Activated CD8-positive, alpha-beta memory T cell treated with anti-CD3 and anti-CD28 coated beads, Interleukin-2, amount 10 ng/mL, durations not matched to agents 7 days and 5 days (primary cell): ENCODE measurements at places on chromosomes 11 and 22.

- DNase-seq: no peak
Measured at GRCh38 chr11:9057007-9057406, 34.4 kb downstream of the SCUBE2 start.

- no peak for DNase-seq
Measured at GRCh38 chr11:73203790-73204189, 14.3 kb upstream of the P2RY2 start.

- no peak for DNase-seq
Measured at GRCh38 chr11:27717801-27718229, 17.6 kb upstream of the BDNF start.

DNA sequence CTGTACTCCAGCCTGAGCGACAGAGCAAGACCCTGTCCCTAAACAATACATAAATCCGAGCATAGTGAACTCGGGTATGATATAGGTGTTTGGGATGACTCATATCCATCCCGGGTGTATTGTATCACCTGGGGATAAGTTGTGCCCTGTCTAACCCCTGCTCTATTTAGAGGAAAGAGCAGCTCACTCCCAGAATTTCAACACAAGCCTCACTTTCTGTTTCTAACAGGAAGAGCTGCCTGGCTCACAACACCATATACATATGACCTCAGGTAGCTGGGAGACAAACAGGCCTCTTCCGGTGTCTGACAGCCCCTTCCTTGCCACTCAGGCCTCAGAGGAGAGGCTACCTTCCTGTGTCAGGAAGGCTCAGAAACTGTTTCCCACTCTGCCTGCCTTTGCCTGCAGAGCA is 9.9 kb upstream of the MICALL1 start:
- DNase-seq: peak; percentile 80

- no peak for DNase-seq
Measured at GRCh38 chr22:44383064-44383575, 70.4 kb upstream of the SHISAL1 start.

- peak; percentile 51 for DNase-seq
Measured at GRCh38 chr11:35126000-35126878, 12.7 kb upstream of the CD44 start.

- DNase-seq: no peak
Measured at GRCh38 chr11:113778111-113778910, 1.3 kb upstream of the CLDN25 start.

- DNase-seq: peak; percentile 26
Measured at GRCh38 chr11:133896028-133896427, 50.7 kb upstream of the SPATA19 start.

- no peak for DNase-seq
Measured at GRCh38 chr11:92449222-92449621, 224.6 kb downstream of the FAT3 start.

GRCh38 chr22:36546932-36547331 is 18.0 kb upstream of the EIF3D start:
- no peak for DNase-seq

DNA sequence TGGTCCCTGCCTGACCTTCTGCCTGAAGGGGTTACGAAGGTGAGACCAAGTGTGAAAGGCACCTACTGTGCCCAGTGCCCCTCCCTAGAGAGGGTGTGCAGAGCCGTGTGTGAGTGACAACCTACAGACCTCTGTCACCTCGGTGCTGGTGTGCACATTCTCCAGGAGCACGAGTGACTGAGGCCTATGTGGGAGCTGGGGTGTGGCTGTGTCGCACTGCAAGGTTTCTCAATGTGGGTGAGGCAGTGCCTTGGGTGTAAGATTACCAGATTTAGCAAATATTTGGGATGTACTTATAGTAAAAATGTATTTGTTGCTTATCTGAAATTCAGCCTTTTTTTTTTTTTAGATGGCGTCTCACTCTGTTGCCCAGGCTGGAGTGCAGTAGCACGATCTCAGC is 5.6 kb downstream of the STARD10 start:
- no peak for DNase-seq

DNA sequence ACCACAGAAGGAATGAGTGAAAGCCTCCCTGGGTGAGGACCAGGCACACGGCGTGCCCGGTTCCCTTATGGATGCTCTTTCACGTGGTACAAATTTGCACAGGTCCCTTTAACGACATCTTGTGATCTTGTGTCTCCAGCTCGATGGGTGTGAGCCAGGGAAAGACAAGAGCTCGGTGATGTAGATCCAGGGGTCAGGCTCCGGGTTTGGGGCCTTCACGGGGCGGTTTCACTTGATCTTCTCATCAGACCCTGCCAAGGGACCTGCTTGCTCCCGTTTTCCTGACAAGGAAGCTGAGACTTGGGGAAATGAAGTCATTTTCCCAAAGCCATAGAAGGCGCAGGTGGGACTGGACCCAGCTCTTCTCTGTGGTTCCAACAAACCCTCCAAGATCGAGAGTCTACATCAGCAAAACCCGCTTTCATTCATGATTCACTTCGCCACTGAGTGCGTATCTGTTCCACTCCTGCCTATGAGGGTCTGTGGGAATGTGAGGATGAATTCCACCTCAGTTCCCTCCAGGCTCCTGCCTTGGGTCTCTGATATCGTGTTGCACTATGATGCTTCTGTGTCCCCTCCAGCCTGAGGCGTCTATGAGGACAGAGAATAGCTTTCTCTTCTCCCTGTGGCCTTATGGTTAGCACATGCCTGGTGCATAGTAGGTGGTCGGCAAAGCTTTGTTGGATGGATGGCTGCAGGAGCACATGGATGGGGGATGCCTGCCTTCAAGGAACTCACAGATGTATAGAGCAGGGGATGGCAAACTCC is 45.0 kb upstream of the ANO1 start:
- no peak for DNase-seq

- no peak for DNase-seq
Measured at GRCh38 chr22:35524966-35525686, 15.5 kb upstream of the RASD2 start.

DNA sequence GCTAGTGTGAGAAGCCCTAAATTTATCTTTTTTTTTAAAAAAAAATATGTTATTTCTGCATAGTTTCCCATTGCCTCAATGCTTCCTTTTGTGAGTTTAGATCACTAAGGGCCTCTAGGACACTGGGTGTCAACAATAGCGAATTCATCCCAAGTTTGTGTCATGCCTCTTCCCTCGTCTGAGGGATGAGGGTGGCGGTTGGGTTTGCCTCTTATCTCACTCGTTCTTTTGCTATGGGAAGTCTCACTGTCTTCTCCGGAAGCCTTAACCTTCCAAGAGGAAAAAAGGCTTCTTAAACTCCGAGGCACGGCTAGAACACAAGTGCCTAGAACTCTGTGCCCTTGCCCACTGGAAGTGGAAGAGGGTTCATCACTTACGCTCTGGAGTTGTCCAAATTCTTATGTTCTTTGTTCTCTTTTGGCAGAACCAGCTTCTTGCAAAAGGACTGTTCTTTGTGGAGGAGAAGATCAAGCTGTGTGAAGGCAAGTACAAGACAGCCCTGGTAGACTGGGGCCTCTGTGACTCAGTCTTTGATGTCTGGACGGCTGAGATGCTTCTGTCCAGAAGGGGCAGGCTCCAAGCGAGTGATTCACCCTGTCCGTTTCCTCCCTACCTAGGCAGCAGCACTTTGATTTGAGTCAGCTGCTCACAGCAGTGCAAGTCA is 78.5 kb downstream of the TRAF6 start:
- peak; percentile 55 for DNase-seq

- DNase-seq: no peak
Measured at GRCh38 chr11:78392854-78393253, 24.8 kb downstream of the GAB2 start.

GRCh38 chr22:41856469-41856868 is 23.6 kb downstream of the SREBF2 start:
- DNase-seq: no peak

DNA sequence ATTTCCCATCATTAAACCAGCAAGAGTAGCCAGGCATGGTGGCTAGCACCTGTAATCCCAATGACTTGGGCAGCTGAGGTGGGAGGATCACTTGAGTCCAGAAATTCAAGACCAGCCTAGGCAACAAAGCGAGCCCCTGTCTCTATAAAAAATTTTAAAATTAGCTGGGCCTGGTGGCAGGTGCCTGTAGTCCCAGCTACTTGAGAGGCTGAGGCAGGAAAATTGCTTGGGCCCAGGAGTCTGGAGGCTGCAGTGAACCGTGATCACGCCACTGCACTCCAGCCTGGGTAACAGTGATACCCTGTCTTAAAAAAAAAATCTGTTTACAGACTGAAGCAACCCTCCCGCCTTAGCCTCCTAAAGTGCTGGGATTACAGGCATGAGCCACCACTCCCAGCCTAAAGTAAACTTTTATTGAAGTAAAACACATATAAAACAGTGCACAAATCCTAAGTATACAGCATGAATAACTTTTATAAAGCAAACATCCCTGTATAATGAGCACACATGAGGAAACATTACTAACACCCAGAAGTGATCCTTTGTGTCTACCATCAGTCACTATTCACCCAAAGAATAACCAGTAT is 12.6 kb downstream of the UCP3 start:
- DNase-seq: no peak

- peak; percentile 55 for DNase-seq
Measured at GRCh38 chr11:118912742-118913410, 12.8 kb downstream of the BCL9L start.

DNA sequence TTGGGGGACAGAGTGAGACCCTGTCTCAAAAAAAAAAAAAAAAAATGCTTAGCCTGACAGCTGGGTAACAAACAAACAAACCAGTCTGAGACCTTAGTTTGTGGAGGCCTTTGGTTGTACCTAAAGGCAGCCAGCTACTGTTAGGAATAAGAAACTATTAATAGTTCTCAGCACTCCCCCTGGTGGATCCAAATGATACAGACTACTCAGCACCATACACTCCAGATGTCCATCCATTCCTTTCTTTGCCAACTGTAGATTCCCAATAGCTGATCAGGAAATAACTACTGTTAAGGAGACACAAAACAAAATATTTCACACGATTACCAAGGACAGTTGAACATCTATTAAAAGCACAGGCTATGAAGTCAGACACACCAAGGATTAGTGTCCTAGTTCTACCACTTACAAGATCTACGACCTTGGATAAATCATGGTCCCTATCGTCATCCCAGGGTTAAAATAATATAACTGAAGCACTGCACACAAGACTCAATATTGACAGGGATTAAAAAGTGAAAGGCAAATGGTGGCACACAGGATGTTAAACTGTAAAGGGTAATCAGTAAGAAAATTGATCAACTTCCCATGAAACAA is 17.2 kb downstream of the CLDN25 start:
- DNase-seq: no peak

DNA sequence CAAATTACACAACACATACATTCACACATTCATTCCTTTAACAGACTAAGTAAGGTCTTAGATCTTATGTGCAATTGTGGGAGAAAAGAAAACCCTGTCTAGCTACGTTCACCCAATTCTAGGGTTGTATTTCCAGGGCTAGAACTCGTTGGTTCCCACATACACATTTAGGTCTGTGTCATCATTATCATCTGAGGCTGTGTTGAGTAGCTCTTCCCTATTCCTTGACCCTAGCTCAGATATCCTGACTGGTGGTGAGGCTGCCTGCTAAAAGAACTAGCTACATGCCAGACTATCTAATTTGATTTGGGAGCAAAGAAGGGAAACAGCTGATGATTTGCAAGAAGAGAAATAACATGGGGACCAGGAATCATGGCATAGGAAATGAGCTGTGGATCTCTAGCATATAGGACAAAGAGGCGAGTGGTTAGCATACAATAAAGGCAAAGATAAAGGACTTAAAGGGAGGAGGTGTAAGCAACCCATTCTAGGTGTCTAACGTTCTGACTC is 27.5 kb upstream of the OR10G7 start:
- DNase-seq: no peak

- DNase-seq: peak; percentile 51
Measured at GRCh38 chr11:36594316-36594989, at the start of gene IFTAP. IFTAP (plus strand) TSS chr11:36594502; CDS start chr11:36610104, 15,602 bp downstream.

- no peak for DNase-seq
Measured at GRCh38 chr11:396511-396947, 2.5 kb downstream of the PKP3 start.

DNA sequence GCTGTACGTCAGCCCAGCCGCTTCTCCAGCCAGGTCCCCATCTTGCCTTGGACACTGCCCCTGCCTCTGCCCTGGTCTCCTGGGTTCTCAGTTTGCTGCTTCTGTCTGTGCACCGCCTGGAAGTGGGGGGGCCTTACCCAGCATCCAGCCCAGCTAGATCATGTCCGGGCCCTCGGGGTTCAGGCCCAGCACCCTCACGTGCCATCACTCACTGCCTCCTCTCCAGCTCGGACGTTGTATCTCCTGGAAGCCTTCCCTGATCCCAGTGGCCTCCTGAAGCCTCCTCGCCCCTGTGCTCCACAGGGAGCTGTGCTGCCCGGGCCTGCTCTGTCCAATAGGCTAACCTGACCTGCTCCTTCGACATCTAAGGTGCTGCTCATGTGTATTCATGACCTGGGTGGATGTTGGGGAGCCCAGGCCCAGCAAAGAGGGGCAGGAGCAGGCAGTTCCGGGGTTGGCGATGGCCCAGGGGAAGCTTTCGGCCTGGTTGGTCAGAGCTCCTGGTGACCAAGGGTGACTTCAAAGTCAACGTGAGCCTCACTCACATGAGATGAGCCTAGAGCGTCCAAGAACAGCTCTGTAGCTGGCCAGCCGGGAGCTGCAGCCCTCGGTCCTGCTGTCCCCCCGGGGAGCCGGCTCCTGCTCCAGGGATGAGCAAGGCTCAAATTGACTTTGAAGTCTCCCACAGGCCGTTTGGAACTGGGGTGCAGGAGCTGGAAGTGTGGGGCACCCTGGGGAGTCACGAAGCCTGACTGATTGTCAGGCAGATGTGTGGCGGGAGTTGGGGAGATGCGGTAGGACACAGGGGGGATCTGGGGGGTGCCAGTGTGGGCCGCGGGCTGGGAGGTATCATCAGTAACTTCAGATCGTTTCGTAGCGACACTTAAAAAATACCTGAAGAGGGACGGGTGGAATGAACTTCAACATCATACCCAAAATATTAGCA is 5.2 kb upstream of the ASCL2 start:
- DNase-seq: no peak

GRCh38 chr11:45022294-45023064 is 71.8 kb upstream of the TP53I11 start:
- DNase-seq: no peak

DNA sequence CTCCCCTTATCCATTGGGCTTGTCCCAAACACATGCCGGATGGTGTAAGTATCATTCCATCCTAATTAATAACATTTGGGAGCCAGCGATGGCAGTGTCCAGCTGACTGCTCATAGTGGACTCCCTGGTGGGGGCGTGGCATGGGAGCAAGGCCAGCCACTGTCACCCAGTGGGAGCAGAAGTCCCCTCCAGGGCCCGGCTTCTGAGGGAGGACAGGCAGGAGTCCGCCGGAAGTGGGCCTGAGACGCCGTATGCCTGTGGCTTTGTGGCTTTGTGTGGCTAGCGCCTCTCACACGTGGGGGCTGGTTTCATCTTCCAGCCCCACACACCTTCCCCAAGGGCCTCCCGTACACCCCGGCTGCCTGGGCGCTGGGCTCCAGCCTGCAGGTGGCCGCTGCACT is 124.5 kb downstream of the KCNQ1 start:
- DNase-seq: no peak

- no peak for DNase-seq
Measured at GRCh38 chr11:17668166-17668565, 51.2 kb upstream of the MYOD1 start.

GRCh38 chr11:18728658-18729057 is 2.7 kb upstream of the IGSF22 start:
- no peak for DNase-seq

GRCh38 chr11:17528906-17529843 is 15.0 kb downstream of the USH1C start:
- no peak for DNase-seq
